ENCODE measurements at places on chromosomes 11 and 22. TPM values are rescaled to one million over a fixed set of nuclear protein-coding genes. Genes with fewer than 3 reads are reported as not detected.

DNA sequence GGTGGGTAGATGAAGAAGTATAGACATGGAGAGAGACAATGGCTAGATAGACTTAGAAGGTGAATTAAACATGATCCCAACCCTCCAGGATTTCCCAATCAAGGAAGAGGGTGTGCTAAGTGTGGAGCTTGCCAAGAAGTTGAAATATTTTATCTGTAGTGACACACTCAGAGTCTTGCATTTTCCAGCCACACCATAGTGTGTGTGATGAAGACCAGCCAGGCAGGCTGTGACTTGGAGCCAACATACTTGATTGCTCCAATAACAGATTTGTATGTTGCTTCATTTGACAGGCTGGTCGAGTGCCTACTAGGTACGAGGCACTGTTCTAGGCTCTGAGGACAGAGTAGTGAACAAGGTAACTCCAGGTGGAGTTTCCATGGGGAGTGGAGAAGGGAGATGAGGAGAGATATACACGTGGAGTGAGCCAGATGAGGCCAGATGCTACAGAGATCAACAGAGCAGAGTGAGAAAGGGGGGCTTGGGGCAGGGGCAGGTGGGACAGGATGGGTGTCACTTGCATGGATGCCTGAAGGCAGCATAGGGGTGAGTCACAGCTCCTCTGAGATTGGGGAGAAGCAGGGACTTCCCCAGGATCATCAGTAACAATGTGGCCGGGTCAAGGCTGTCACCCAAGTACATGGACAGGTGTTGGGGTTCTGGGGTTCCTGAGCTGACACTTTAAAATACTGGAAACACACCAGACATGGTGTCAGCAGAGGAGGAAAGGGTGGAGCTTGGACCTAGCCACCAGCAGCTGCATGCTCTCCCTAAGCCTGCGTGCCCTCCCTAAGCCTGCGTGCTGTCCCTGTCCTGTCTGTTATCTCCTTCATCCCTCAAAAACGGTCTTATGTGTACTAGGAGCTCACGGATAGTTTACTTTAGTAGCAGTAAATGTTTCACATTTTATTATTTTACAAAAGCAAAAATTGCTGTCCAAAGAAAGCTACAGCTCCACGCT, 23.6 kb downstream of the PDGFB start:
- no peaks in the 10 kb centered on the region for H3K36me3 ChIP-seq
- no peaks in the 10 kb centered on the region for H3K4me1 ChIP-seq
- no peaks in the 10 kb centered on the region for H3K27me3 ChIP-seq
- H3K27ac ChIP-seq = no peak overlapping the region

YAP1 gene
- total RNA-seq = 122 TPM

DNA sequence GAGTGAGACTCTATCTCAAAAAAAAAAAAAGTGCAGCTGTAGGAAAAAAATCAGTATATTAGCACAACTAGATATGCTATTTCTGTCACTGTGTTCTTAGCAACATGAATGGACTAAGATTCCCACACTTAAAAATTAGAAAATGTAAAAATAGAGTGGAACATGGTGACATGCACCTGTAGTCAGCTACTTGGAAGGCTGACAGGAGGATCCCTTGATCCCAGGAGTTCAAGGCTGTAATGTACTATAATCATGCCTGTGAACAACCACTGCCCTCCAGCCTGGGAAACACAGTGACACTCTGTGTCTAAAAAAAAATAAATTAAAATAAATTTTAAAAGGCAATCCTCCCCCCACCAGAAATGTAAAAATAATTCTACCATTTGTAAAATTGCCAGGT, 29.8 kb downstream of the PICALM start:
- H3K4me1 ChIP-seq = peaks cover 11% of the 10 kb centered on the region
- DNase-seq = no peak
- no peak overlapping the region for H3K4me3 ChIP-seq
- H3K27me3 ChIP-seq = no peaks in the 10 kb centered on the region

DNA sequence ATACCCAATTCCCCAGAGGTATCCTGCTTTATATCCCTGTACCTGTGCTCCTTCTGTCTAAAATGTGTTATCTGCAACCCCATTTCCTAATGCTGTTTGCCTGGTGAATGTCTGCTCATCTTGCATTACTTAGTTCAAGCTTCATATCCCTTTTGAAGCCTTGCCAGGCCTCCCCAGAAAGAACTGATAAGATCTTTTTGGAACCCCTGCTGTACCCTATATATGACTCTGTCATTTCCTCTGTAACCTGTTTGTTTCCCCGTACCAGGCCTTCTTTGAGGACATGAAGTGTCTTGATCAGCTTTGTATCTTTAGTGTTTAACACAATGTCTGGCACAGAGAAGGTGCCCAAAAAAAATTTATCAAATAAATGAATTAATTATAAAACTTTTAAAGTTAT, 77.6 kb downstream of the LIF start:
- no peak overlapping the region for H3K27ac ChIP-seq
- no peaks in the 10 kb centered on the region for H3K36me3 ChIP-seq
- H3K4me3 ChIP-seq = no peak overlapping the region

DNA sequence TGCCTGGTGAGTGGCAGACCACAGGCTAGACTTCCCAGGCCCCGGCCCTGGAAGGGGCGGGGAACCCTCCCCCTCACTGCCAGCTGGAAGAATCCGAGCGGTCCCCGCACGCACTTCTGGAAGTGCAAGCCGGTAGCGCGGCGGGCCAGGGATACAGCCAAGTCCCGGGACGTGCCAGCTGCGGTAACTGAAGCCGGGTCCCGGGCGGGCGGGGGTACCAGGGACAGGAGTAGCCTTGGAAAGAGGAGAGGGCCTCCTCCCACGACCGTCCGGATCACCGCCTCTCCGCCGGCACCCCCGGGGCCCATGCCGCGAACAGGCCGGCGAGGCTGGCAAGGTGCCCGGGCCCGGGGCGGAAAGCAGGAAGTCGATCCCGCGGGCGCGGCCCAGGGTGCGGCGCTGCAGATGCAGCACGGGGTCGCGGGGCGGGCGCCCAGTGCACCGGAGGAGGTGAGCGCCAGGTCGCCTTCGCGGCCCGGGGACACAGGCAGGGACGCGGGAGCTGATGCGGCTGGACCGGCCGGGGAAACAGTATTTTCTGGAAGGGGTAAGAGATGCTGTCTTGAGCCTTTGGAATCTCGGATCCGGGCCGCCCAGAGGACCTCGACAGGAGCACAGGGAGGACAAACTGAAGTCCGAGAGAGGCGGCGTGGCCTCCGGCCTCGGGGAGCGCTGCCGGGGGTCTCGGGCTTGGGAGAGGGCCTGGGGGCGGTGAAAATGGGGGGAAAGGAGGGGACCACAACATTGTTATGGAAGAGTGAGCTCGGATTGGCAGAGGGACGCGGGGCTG, 783 bp upstream of the SLC35C1 start:
- DNase-seq = peak; percentile 44
- no peaks in the 10 kb centered on the region for H3K27me3 ChIP-seq
- peaks cover 29% of the 10 kb centered on the region for H3K4me1 ChIP-seq
- peak overlapping the region; percentile 84 for H3K4me3 ChIP-seq
- peaks cover 1% of the 10 kb centered on the region for H3K36me3 ChIP-seq

CLCF1 gene
- total RNA-seq = 17.4 TPM

MS4A12 gene
- 0.31 TPM for total RNA-seq

CARD16 gene
- 2.0 TPM for total RNA-seq

Measured in astrocyte (in vitro differentiated cells and primary cell).